ENCODE measurements at places on chromosomes 6 and 20.

DNA sequence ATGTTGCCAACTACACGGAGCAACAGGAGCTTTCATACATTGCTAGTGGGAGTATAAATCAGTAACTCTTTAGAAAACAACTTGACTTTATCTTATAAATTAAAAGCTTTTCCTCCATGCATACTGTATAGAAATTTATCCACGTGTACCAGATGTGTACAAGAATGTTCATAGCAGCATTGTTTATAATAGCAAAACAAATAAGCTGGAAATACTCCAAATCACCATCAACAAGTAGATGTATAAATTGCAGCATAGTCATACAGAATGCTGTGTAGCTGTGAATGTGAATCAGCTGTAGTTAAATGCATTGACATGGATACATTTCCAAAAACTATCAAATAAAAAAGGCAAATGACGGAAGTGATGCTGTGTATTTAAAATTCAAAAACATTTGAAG lies 6.0 kb downstream of the PSMF1 start:
- DNase-seq: no peak

DNA sequence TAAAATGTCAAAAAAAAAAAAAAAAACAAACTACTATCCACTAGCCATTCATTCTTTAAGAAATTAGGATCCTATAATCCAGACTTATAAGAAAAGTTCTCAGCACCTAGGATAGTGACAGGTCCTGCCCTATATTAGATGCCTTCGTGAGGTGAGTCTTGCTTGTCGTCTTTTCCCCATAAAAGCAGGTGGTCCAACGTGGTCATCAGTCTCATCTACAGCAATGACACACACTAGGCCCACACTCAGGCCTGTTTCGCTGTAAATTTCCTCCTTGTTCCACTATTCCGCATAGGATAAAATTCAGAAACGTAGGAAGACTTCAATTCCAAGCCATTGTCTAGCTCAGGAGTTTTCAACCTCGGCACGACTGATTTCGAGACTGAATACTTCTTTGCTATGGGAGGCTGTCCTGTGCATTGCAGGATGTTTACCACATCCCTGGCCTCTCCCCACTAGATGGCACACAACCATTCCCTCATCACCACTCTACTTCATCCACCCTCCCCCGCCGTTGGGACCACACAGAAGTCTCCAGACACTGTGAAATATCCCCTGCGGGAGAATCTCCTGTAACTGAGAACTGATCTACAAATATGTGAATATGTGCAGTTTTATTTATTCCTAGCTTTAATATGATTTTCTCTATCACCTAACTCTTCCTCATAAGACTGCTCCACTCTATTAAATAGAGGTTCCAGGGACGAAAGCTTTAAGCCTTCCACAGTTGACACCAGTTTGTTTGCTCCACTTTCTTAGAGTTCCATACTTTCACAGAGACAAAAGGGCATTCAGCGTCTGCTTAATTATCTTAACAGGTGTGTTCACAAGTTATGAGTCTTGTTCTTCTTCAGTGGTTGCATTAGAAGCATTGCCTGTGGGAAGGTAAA lies 346.3 kb downstream of the BMP2 start:
- no peak for DNase-seq

DNA sequence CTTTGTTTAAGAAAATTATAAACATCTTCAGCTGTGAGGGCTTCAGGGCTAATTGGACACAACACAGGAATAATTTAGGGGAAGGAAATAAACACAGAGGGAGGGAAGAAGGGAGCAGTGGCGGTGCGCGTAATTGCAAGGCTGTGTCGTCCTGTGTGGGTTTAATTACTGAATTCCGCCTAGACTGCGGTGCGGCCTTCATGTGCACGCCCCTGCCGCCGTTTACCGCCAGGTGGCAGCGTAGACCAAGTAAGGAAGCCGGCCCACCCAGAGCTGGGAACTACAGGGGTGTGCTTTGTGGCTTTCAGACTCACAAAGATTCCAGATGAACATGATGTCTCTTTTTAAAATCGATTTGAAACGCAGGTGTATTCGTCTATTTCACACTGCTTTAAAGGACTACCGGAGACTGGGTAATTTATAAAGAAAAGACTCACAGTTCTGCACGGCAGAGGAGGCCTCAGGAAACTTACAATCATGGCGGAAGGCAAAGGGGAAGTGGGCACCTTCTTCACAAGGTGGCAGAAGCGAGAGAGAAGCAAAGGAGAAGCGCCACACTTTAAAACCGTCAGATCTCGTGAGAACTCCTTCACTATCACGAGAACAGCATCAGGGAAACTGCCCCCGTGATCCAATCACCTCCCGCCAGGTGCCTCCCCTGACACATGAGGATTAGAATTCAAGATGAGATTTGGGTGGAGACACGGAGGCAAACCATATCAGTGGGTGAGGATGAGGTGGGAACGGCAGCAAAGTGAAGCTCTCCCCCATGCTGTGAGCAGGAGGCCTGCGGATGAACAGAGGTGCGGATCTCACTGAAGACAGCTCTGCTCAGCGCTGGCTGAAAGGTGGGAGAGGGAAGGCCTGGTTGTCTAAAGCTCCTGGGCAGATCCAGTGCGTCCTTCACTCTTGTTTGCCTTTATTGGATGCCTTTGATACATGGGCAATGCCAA lies 222.0 kb upstream of the PDE10A start:
- DNase-seq: peak; percentile 84

DNA sequence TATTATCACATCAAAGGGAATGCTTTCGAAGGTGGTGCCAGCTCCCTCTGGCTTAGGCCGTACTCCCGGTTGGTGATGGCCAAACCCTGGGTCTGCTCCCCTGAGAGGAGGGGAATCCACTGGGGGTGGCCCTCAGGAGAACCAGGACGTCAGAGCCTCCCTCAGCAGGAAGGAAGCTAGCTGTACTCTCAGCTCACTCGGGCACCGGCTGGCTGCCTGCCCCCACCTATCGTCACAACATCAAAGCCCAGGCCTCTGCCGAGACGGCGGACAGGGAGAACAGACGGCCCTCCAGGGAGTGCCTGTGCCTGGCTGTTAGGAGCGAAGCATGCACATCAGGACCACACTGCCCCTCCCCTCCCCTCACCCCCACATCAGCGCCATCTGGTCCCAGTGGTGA lies 9.2 kb upstream of the PGC start:
- no peak for DNase-seq

DNA sequence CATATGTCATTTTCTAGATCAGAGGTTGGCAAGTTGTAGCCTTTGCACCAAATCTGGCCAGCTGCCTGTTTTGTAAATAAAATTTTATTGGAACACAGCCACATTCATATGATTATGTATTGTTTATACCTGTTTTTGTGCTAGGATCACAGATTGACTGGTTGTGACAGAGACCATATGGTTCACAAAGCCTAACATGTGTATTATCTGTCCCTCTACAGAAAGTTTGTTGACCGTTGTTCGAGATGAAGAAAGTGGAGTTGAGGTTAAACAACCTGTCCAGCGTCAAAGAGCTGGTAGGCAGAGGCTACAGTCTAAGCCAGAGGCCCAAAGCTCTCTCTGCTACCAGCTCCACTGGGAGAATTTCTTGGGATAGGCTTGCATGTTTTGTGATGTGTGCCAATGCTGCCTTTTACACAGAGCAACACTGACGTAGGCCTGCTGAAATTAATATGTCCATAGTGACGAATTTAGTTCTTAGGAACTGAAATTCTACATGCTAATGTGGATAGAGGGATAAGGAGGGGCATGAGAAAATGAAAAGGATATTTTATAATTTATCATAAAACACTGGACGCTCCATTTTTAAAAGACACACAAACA lies 11.7 kb upstream of the IGF2R start:
- no peak for DNase-seq

DNA sequence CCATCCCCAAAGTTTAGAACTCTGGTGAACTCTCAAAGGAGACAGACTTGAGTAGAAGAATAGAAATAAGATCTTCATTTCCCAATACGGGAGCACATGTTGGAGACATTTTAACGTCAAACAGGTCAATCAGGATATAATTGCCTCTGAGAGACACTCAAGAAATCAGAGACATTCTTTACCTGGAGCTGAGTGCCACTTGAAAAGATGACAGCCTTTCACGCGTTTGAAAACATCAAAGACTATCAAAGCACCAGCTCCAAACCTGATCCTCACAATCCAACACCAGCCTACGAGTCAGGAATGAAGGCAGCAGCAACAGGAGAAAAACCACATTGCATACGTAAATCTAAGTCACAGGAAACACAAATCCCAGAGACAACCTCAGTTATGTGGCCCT lies 571.5 kb upstream of the CDH4 start:
- no peak for DNase-seq

GRCh38 chr6:91786474-91787184 lies 1199.8 kb upstream of the MAP3K7 start:
- DNase-seq: no peak

DNA sequence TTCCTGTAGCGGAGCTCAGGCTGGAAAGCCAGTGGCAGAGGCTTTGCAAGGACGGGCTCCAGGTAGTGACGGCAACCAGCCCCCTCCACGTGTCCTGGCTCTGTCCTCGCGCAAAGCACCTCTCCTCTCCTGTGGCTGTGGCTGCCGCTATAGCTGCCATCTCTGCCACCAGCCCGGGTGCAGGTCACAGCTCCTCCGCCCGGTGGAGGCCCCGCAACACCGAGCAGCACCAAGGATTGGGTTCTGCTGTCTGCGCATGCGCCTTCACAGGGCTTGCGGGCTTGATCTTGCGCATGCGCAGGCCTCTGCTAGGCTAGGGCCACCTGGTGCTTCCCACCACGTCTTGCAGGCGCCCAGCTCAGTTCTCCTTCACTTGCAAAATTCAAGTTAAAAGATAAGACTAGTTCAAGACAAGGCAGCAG lies 625.4 kb downstream of the QKI start:
- no peak for DNase-seq

GRCh38 chr6:28648878-28649375 lies 123.2 kb downstream of the GPX5 start:
- DNase-seq: no peak

GRCh38 chr20:52992632-52993031 lies 20.5 kb downstream of the TSHZ2 start:
- DNase-seq: no peak

GRCh38 chr20:53444401-53445149 lies 149.1 kb downstream of the ZNF217 start:
- DNase-seq: no peak

DNA sequence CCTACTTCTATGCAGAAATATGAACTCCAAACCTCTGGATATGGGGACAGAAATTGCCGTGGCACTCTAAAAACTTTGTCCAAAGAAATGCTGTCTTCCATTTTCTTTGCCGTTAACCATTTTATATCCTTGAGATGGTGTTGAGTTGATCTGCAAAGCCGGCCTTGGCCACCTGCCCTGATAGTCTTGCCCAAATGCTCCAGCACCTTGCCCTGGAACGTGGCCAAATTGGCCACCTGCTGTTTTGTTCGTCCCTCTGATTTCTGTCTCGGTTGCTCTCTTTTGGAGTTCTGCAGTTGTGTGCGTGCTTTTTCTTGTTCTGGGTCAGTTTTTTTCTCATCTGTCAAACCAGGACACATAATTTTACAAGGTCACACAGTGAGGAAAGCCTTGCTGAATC lies 239.7 kb upstream of the GMDS start:
- no peak for DNase-seq

DNA sequence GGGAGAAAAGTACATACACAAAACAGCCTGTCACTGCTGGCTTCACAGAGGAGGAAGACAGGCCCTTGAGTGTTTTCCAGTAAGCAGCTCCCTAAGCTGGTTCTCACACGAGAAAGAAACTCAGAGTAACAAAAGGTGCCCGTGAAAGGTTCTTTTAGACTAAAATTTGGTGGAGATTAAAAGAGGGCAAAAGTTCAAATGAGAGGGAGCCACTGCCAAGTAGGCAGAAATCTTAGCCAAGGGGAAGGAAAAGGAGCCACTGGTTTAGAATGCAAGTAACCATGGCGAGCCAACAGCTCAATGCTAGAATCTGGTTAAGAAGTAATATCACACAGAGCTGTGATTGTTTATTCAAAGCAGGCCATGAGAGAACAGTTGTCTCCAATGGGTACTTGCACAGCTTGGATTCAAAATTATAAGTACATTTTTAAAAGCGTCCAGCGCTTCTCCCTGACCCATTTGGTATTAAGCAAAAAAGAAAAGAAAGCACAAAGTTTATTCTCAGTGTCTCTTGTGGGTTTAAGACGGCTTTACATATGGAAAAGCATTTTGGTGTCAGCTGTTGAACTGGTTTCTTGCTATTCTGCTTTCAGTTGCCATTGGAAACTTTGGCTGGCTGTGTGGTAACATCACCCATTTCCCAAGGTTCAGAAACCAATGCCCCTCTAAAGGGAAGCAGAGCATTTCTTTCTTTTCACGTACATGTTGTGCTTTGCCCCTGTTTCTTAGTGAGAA lies 648.5 kb downstream of the RNF144B start:
- no peak for DNase-seq

- DNase-seq: no peak
These were observed 43.9 kb upstream of the PRND start for GRCh38 chr20:4677846-4678245.

GRCh38 chr6:130134582-130134981 lies 88.2 kb downstream of the SAMD3 start:
- no peak for DNase-seq

DNA sequence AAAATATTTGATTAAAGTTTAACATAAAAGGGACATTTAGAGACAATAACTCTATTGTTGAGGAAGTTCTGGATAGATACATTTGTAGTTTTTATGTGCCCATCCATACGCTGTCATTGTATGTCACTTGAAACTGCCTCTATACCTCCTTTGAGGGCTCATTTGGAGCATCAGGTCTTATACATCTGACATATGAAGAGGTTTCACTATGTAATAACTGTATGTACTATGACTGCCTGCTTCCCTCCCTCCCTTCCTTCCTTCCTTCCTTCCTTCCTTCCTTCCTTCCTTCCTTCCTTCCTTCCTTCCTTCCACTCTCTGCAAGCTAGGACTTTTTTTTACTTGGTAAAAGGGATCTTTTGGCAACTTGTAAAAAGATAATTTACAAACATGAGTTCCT lies 657.5 kb downstream of the GRIK2 start:
- no peak for DNase-seq

DNA sequence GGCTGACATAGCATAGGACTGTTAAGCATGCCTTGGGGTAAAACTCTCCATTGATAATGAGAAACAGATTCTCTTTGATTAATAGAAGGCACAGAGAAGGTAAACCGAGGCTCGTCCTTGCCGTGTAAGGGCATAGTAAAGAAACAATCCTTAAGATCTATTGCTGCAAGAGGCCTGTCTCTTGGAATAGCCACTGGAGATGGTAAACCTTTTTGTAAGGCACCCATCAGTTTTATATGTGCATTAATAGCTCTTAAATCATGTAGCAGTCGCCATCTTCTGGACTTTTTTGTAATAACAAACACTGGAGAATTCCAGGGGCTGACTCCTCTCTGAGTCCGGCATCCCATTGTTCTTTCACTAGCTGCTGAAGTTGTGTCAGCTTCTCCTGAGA lies 8.4 kb upstream of the ABHD12 start:
- DNase-seq: no peak

DNA sequence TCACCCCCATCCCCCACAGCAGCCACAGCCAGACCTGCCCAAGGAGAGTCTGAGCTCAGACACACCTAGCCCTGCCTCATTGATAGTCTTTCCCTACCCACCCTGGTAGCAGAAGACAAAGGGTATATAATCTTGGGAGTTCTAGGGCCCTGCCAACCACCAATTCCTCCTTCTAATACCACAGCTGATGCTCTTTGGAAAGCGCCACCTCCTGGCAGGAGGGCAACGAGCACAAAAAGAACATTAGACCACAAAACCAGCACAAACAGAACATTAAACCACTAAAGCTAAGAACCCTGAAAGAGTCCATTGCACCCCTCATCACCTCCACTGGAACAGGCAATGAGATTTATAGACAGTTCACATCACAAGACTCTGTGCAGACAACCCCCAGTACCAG lies 195.8 kb upstream of the FUT9 start:
- no peak for DNase-seq

All from suprapubic skin (tissue), 4 donors.